ENCODE measurements at places on chromosomes 2 and 18. TPM values are rescaled to one million over a fixed set of nuclear protein-coding genes. Genes with fewer than 3 reads are reported as not detected.

The RNU2-63P gene
- total RNA-seq, result not detected

DNA sequence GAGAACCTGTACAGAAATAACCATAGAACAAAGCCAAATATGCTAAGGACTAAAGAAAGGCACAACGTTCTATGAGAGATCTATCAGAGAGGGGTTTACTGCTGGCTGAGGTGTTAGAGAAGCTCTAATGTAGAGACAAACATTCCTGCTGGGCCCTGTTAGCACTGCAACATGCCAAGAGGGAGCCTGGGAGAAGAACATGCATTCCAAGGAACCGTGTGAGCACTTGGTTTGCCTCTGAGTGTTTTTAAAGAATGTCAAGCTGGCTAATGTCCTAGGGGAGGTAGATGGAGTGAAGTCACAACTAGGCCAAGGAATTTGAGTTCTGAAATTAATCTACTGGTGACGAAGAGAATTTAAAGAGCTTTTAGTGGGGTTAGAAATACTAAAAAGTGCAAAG lies 384.3 kb upstream of the LYPD1 start:
- no peak overlapping the region for H3K27ac ChIP-seq
- no peak overlapping the region for H3K4me3 ChIP-seq
- H3K4me1 ChIP-seq, result no peaks in the 10 kb centered on the region
- DNase-seq, result no peak
- no peaks in the 10 kb centered on the region for H3K36me3 ChIP-seq
- H3K27me3 ChIP-seq, result no peaks in the 10 kb centered on the region

DNA sequence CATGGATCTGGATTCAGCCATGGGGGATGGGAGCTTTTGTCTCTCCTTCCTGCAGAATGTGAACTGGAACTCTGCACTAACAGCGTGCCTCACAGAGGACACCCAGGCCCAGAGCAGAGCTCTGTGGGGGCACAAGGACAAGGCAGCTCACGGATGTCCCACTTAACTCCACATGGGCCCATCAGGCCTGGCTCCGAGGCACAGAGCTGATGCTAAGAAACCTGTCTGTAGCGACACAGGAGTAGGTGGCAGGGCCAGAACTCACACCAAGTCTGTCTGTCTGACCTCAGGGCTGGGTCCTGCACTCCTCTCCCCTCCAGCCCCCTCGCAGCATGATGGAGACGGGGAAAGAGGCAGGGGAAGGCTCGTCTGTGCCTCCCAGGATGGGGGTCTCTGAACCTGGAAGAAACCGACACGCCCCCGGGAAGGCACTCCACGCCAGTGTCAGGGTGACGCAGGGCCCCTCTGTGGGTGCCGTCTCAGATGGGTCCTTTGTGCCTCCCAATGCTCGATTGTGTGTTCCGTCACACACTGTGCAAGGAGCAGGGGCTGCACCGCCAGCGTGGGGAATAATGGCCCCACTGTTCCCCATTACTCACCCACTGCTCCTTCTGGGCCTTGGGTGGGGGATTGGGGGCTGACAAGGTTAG lies 36.6 kb downstream of the FAM178B start:
- no peak for DNase-seq
- no peaks in the 10 kb centered on the region for H3K36me3 ChIP-seq
- no peaks in the 10 kb centered on the region for H3K4me1 ChIP-seq
- H3K27me3 ChIP-seq, result no peaks in the 10 kb centered on the region
- H3K27ac ChIP-seq, result no peak overlapping the region

DNA sequence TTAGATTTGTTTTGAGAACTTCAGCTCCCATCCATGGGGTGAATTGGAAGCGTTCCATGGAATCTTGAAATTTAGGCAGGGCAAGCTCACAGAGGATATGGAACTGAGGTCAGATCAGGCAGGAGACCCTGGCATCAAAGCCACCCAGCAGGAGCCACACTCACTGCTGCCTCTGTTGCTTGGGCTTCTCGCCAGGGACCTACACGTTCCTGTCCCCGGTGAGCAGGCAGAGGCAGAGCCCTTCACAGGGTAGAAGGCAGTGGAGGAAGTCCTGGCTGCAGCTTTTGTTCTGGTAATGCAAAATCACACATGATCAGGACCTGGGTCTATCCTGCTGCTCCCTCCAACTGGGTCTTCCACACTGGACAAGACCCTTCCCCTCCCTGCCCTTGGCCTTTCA lies 42.1 kb downstream of the CAPN13 start:
- H3K36me3 ChIP-seq, result no peaks in the 10 kb centered on the region
- no peaks in the 10 kb centered on the region for H3K27me3 ChIP-seq
- H3K27ac ChIP-seq, result no peak overlapping the region
- no peak for DNase-seq
- no peaks in the 10 kb centered on the region for H3K4me1 ChIP-seq

DNA sequence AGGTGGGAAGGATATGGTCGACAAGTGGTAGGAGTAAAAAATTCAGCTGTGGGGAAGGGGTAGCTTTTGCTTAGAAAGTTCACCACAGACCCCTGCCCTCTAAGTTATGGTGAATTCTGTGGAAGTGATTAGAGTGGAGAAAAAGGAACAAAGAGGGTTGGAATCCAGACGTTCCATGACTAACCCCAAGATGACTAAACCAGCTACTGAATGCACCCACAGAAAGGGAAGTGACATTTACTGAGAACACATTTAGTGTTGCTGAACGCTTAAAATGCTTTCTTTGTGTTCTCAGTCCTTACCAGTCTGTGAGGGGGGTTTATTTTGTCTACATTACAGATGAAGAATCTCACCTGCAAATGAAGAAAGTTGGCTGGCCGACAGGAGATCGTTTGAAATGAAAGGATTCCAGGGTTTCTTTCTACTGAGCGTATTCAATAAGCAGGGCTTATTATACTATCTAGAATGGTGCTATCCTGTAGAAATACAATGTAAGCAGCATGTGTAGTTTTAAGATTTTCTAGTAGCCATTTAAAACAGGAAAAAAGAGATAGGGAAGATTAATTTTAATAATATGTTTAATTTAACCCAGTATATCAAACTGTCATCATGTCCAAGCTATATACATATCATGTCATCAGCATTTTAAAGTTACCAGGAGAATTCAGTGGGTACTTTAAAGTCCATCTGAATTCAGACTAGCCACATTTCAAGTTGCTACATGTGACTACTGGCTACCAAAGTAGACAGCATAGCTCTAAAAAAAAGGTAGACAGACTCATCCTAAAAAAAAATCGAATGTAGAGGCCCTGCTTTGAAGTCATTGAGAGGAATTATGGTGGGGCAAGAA lies 60.1 kb downstream of the LIMS1 start:
- no peaks in the 10 kb centered on the region for H3K36me3 ChIP-seq
- no peak overlapping the region for H3K4me3 ChIP-seq
- DNase-seq, result no peak
- peaks cover 75% of the 10 kb centered on the region for H3K4me1 ChIP-seq
- H3K27ac ChIP-seq, result peak overlapping the region; percentile 85

- peaks cover 22% of the 10 kb centered on the region for H3K27me3 ChIP-seq
- peaks cover 12% of the 10 kb centered on the region for H3K4me1 ChIP-seq
- no peaks in the 10 kb centered on the region for H3K36me3 ChIP-seq
- no peak overlapping the region for H3K4me3 ChIP-seq
- H3K27ac ChIP-seq, result no peak overlapping the region
- DNase-seq, result no peak
These were observed 1.3 kb upstream of the ACOXL start for GRCh38 chr2:110731064-110731463.
